ENCODE measurements at places on chromosomes 7 and 10.

DNA sequence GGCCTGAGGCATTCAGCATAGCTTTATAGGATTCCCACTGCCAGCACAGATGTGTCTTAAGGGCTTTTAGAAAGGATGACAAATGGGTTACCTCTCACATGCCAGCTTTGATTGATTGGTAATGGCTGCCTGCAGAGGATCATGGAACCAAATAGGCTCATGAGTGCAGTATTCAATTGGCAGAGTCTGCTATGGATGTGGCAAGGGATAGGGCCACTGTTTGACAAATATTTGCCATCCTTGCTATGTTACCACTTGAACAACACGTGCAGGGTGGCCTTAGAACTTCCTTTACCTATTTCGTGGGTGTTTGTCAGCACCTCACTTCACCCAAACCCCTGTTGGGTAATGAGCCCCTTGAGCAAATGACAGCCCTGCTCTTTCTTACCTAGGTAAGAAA, 139.2 kb downstream of the C10orf105 start:
- DNase-seq, result no peak

GRCh38 chr10:35451151-35452016, 115.1 kb downstream of the CCNY start:
- DNase-seq, result no peak

DNA sequence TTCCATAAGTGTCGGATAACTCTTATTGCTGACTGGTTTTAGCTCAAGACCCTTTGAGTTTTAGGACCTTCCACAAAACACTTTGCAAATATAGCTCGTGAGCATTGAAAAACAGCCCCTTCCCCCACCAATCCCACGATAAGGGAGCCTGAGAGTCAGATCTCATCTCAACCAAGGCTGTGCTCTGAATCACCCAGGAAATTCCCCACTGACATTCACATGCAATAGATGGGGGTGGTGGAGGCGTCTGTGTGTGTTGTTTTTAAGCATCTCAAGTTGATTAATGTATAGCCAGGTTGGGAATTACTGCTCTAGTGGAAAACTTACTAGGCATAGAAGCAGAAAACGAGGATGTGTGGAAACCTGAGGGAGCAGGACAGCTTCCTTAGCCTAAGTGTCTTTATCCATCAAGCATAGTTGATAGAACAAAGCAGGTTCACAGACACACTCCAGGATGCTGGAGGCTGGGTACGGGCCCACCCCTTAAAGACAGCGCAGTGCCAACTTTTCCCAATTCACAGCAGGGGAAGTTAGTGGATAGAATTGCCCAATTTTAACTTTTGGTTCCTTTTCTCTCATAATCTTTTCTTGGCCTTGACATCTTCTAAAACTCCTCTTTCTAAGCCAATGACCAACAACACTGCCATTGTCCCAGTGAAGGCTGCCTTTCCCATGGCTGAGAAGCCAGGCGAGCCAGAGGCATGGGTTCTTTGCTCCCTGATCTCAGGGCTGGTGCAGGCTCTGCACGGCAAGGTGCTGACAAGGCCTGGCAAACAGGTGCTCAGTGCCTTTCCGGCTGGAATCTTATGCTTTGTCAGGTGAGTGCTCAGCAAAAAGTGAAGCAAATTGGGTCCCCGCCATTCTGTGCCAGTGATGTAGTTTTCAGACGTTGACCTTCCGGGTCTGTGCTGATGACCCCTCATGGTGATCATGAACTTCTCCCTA, 98.5 kb upstream of the INSIG1 start:
- DNase-seq, result no peak

GRCh38 chr7:115679976-115680375, 350.6 kb downstream of the TFEC start:
- no peak for DNase-seq

DNA sequence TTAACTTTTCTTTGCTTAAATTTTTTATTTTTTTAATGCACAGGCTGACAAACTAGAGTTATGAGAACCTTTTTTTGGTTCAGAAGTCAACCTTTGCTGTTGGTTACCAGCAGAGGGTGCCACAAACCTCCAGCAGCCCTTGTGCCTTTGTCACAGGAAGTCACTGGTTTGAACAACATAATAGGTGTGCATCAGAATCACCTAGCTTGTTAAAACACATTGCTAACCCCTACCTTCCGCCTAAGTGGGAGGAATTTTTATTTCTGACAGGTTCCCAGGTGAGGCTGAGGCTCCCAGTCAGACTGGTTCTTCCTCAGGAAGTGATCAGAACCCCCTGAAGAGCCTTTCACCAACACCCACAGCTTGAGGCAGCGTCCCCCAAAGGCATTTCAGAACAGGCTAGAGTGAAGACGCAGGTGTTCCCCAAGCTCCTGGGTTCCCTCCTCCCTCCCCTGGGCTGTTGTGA, 22.6 kb upstream of the VDAC2 start:
- peak; percentile 32 for DNase-seq

- DNase-seq, result no peak
Observed at GRCh38 chr10:72819053-72819452, 74.5 kb upstream of the OIT3 start.

- no peak for DNase-seq
Observed at GRCh38 chr7:82348251-82348650, 95.3 kb downstream of the CACNA2D1 start.

- no peak for DNase-seq
Observed at GRCh38 chr10:92387289-92387940, 96.4 kb downstream of the MARCHF5 start.

DNA sequence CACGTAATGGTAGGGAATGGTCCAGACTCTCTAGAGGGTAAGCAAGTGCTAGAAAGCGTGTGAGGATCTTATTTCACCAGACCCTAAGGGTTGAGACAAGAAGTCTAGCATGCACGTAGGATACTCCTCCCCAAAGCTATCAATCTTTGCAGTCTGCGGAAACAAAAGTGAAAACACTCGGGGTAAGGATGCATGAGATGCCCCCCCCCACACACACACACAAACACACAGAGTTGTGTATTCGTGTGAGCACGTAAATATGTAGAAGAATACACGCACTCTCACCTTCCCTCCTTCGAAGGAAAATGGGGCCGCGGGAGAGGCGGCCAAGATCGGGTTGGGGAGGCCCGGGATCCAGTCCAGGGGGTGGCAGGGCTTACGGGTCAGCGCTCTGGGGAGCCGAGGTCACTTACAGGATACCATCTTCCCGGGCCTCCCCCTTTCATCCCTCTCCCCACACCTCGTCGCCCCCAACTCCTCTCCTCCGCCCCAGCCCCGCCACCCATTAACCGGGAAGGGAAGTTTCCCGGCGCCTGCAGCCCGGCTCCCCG, 455 bp downstream of the CUL2 start:
- no peak for DNase-seq

GRCh38 chr10:49654036-49654693, 25.3 kb upstream of the C10orf53 start:
- no peak for DNase-seq

DNA sequence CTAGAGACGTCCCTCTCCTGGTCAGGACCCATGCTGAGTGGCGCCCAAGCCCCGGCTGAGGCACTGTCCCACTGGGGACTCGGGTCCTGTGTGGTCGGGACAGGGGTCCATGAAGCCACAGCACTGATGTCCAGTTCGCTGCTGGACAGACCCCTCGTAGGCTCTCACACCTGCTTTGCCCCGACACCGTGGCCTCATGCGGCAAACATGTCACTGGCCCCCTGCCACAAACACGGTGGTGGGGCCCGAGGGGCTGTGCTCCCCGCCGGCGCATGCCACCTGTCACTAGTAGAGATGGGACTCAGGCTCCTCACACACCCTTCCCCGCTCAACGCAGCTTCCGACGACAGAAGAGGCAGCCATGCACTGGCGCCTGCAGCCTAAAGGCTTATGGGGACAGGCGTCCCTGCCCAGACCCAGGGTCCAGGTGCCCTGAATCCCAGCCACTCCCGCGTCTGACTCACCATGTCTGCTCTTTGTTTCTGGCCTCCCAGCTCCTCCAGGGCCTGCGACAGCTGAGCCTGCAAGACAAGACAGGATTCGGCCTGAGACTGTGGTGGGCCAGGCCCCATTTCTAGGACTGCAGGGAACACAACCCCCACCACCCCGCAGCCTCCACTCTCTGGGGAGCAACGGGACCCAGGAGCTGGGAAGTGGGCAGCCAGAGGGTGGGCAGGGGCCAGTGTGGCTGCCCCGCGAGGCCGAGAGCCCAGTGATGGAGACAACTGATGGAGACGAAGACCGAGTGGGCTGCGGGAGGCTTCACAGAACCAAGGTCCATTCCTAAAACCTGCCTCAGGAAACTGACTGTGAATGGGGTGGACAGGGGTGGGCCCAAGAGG, 230.9 kb downstream of the MAD1L1 start:
- no peak for DNase-seq

- no peak for DNase-seq
Observed at GRCh38 chr10:131174651-131175540, 136.6 kb downstream of the TCERG1L start.

DNA sequence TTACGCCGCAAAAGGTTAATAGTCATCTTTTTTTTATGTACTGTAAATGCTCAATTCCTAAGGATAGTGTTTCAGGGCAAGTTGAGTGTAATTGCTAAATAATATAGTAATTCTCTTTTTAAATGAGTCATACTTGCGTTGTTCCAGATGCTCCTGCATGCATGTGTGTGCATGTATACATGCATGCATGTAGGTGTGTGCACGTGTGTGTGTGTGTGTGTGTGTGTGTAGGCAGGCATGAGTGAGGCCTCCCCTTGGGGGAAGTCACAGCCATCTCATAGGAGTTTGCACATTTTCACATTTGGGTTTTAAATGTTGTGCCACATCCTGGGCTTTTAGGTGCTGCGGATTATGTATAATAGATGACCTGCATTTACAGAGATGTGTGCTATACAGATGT, 1095.8 kb downstream of the KCNMA1 start:
- DNase-seq, result no peak

- DNase-seq, result no peak
Observed at GRCh38 chr7:94761451-94761850, 105.5 kb upstream of the SGCE start.

- DNase-seq, result no peak
Observed at GRCh38 chr10:49359349-49360270, 36.3 kb downstream of the DRGX start.

DNA sequence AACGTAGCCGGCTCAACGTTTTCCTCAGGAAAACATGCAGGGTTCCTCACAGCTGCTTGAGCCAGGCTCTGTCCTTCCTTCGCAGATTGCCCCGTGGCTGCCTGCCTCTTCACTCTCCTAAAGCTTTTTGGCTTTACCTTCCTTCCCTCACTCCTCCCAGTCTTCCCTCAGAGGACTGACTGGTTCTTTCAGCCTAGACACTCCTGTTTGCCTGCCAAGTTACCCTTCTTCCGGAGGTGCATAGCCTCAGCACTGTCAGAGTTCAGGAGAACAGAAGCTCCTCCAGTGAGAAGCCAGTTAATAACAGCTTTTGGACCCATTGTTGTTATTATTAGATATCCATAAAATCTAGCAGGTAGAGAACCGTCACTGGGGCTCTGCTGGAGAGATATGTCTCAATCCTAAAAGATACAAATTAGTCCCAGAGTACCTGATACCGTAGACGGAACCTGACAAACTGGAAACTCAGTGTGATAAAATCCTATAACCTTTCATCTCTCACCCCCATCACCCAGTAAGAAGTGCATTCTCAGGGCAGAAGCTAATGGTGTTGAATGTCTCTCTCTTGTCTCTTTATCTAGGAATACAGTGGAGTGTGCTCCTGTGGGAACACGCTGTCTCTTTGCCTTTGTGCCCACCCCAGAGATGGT, 79.6 kb downstream of the SND1 start:
- no peak for DNase-seq

- no peak for DNase-seq
Observed at GRCh38 chr10:125008689-125009638, 67.0 kb downstream of the ZRANB1 start.

DNA sequence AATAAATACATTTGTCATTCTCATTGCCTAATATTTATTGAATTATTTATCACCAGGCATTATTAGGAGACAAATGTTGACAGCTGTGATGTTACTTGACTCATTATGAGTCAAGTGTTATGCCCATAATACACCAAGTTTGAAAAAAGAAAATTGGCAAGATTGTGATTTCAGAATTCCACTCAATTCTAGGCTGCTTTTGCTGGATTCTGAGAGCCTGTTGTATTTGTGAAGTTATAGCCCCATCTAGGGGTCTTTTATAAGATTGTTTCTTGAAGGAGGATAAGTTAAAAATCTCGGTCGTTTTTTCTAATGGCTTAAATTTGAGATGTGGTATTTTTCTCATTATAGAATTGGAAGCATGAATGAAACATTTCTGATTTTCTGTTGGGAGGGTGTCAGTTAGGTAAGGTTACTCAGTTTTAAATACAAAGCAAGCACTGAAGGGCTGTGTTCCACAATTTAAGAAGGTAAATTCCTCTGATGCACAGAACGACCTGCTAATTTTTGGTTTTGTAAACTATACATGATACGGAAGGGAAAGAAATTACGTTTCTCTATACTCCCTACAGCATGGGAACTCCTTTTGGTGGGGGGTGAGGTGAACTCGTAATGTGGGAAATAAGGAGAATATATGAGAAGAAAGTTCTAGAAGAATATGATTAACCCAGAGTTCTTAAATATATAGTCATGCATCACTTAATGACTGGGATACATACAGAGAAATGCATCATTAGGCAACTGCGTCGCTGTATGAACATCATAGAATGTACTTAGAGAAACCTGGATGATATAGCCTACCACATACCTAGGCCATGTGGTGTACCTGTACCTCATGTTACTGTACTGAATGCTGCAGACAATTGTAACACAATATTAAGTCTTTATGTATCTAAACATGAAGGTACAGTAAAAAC, 2.6 kb downstream of the STK31 start:
- no peak for DNase-seq

DNA sequence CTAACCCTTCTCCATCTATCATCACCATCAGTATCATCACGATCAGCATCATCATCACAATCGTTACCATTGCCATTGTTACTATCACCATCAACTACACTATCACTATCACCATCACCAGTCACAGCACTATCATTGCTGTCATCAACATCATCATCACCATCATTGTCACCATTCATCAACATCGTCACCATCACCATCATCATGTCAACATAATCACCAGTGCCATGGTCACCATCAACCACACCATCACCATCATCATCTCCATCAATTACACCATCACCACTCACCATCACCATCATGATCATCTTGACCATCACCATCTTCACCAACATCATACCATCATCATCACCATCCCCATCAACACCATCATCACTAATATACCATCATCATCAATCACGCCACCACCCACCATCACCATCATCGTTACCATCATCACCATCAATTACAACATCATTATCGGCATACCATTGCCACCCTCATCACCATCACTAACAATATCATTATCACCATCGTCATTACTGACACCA, 66.5 kb downstream of the TNS3 start:
- no peak for DNase-seq

GRCh38 chr7:77653572-77653971, 42.7 kb upstream of the RSBN1L start:
- DNase-seq, result no peak

- DNase-seq, result no peak
Observed at GRCh38 chr7:98646465-98646864, 29.4 kb downstream of the NPTX2 start.
